ENCODE measurements at places on chromosomes 6 and 20.

GRCh38 chr6:34688956-34689355, 7.6 kb downstream of the ILRUN start:
- DNase-seq = no peak

GRCh38 chr20:9744551-9744950, 94.3 kb downstream of the PAK5 start:
- DNase-seq = no peak

- no peak for DNase-seq
Observed at GRCh38 chr20:371755-372542, 8.6 kb upstream of the TRIB3 start.

DNA sequence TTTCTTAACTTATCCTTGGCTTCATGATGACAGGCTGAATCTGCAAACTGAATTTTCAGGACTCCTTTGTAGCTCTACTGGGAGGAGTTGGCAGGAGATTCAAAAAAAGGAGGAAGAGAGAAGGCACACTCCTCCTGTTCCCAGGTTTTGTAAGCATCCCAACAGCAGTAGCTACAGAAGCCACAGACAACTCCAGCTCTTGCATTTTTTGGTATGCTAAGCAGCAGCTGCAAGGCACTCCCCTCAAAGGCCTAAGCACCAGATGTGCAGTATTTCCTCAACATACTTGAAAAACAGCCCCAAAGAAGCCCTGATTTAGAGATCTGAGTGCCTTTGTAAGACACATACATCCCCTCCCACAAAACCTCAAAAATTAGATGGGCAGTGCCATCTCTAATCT, 328.6 kb upstream of the SYNCRIP start:
- no peak for DNase-seq

DNA sequence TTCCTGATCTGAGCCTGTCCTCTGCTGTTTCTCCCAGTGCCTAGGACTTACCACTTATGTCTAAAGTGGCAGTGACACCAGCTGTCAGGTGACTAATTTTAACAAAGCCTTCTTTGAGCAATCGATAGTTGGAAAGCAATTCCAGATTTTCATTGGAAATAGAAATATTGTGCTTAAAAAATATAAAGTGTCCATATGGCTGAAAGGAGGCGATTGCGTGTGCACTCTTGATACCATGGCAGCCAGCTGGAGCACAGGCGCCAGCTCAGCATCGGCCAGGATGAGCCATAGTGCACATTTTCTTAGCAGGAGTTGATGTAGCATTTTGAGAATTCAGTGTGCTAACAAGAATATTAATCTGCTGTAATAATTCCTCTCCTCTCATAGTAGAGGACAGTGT, 70.0 kb downstream of the LRRC1 start:
- no peak for DNase-seq

- peak; percentile 37 for DNase-seq
Observed at GRCh38 chr6:159693894-159694545, 979 bp upstream of the SOD2 start.

DNA sequence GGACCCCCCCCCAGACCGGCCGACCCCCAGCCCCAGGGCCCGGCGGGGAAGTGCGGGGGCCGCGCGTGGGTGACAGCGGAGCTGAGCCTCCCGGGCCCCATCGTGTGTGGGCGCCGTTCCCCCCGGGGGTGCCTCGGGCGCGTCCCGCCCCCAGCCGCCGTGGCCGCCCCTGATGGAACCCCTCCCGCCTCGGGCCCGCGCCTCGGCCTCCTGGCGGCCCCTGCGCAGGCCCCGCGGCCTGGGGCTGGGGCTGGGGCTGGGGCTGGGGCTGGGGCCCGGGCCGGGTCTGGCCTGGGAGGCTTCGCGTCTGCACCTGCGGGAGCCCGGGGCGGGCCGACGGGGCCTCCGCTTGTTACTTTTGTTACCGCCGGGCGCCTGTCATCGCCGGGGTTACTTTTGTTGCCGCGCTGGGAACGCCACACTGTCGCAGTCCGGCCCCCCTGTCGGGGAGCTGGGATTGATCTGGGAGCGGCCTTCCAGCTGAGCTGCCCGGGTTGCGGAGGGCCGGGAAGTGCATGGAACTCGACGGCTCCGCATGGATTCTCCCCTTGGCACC, 598 bp downstream of the OGFR start:
- DNase-seq = peak; percentile 49

- peak; percentile 3 for DNase-seq
Observed at GRCh38 chr6:170030284-170030815, 260.5 kb downstream of the DLL1 start.

DNA sequence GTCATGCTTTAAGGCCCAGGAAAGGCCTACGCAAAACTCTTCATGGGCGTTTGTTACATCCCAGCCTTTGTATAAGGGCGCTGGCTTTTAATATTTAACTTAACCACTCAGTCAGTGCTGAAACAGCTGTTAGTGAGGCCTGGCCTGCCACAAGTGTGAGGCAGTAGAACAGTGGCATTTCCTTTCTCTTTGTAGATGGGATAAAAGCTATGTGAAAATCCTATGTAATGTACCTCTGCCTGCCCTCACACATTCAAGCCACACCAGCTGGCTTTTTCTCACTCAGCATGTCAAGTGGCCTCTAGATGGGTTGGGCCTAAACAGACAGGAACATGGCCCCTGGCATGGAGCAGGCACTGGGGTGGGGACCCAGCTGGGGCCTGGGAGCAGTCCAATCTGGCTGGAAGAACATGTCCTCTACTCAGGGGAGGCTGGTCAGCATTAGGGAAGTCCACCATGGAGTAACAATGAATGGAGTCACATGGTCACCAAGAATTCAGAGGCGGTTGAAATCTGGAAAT, 20.7 kb downstream of the CGA start:
- no peak for DNase-seq

DNA sequence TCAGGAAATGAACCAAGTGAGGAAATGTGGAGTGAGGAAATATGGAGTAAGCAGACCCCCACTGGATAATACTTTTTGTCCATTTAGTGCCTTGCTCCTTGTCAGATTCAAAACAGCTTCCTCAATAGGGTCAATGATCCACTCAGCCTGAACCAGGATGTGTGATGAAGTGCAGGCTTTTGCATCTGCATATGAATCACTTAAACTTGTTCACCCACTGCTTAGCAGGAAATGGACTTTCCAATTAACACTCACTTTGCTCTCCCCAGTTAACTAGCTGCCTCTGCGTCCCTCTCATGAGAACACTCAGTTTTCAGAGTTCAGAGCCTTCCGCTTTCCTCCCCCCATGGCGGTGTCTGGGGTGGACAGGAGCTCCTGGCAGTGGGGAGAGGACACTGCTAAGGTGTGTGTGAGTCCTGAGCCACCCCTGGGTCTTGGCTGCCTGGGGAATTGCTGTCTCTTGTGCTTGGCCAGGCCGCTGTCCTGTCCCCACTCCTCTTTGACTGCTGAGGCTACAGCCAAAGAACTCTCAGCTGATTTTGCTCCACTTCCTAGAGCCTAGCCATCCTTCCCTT, 621.8 kb downstream of the CDH26 start:
- no peak for DNase-seq

GRCh38 chr6:4522453-4522852, 253.8 kb upstream of the CDYL start:
- no peak for DNase-seq

- no peak for DNase-seq
Observed at GRCh38 chr6:5208471-5208971, 52.2 kb downstream of the LYRM4 start.

GRCh38 chr20:51832276-51832675, 30.0 kb upstream of the SALL4 start:
- no peak for DNase-seq

DNA sequence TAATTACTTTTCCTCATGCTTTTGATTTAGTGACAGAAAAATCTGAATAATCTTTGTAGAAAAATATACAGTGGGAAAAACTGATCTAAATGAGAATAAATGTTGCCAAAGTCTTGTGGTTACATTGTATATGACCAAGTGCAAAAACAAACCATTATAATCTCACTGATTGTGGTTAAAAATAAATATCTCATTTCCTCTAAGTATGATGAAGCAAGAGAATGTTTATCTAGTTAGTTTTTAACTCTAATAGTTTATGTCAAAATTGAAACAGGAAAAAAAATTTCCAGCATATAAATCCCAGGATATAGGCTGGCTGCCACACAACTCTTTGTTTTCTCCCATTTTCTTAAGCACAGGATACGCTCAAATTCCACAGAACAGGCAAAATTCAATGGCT, 392.7 kb upstream of the ID4 start:
- no peak for DNase-seq

GRCh38 chr6:169172456-169172855, 81.2 kb downstream of the THBS2 start:
- no peak for DNase-seq

- no peak for DNase-seq
Observed at GRCh38 chr20:24590178-24590982, 121.0 kb downstream of the SYNDIG1 start.

- DNase-seq = no peak
Observed at GRCh38 chr6:152531659-152532058, 105.5 kb downstream of the SYNE1 start.

DNA sequence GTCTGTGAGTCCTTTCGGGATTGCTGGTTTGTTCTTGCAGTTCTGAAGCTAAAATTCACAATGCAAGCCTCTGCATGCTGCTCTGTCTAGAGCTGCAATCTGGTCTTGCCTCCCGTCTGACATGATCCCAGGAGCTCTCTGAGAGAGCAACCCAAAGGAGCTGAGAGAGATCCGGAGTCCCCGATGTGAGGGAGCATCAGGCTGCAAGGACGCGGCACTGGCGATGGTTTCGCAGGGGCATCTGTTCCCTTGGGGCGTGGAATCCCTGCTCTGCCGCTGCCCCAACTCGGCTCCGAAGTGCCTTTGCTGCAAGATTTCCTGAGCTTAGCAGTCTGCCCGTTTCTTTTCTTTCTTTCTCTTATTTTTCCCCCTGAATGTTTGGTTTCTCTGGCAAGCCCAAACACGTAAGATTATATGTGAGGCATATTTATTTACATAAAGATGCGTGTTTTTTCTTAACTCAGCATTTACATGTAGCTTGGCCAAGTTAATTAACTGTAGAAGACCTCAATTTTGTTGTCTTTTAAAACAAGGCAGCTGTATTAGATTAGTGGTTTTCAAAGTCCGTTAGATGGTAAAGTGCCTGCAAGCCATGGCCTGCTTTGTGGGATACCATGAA, 873.0 kb downstream of the KIF16B start:
- DNase-seq = no peak

GRCh38 chr6:134437376-134437775, 119.5 kb upstream of the SGK1 start:
- peak; percentile 21 for DNase-seq

GRCh38 chr20:20174089-20174835, 121.9 kb downstream of the CFAP61 start:
- DNase-seq = no peak

DNA sequence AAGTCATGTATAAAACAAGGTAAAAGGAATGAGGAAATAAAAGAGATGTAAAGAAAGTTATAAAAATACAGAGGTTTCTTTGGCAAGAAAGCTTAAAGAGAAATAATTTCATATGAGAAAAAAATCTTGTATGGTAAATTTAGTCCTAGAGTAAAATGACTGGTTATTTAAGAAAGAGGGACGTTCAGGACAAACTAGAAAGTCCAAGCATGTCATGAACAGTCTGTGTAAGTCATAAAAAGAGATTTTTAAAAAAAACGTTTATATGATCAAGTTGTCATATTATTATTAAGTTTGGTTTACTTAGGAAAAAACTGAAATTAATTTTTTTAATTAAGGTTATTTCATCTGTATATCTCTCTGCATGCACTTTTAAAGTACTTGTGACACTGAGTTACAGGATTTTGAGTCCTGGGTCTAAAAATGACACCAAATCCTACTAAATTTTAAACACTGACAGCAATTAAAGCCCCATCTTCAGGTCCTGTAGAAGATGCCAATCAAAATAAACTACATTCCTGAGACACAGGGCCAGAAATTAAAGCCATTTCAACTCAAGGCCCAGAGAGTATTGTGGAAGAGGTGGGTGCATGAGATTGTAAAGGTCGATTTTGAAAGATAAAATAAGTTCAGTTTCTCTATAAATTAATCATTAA, 62.4 kb downstream of the AGPAT4 start:
- no peak for DNase-seq

GRCh38 chr6:43796903-43797890, 27.2 kb downstream of the VEGFA start:
- no peak for DNase-seq

DNA sequence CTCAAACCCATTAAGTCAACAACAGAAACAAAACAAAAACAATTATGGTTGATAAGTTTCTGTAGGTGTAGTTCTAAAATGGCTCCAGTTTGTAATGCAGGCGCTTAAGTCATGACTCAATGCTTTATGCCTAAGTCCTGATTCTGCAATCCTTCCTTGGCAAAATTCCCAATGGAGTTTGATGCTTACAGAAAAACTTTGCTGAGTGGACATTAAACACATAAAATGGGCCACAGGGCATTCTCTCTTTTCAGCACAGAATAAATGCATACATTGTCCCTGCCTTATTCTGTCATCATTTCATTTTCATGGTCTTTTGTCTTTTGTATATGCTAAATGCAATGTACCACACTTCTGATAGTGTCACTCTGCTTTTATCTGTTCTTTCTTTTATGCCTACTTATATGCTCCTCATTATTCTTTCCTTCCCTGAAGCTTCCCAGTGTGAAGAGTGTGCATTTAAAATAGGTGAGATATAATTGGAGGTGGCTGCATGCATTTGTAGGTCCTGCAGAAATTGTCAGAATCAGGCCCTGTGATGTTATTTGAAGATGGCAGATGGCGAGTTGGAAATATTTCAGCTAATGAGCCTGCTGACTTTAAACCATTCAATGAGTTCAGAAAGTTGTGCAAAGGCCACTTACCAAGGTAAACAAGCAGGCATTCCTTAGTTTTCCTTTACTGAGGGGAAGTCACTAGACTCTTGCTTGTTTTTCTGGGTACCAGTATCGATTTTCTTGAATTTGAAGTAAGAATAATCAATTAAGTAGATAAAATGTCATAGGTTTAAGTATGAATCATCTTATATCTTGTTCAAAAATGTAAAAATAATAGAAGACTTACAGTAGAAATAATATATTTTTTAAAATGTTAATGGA, 313.1 kb downstream of the TRDN start:
- no peak for DNase-seq

- DNase-seq = peak; percentile 73
Observed at GRCh38 chr6:111973118-111973761, 80.7 kb upstream of the CCN6 start.

GRCh38 chr6:42925248-42925857, 3.9 kb upstream of the CNPY3 start:
- no peak for DNase-seq

GRCh38 chr6:35583893-35584688, 71.4 kb upstream of the TULP1 start:
- peak; percentile 67 for DNase-seq

DNA sequence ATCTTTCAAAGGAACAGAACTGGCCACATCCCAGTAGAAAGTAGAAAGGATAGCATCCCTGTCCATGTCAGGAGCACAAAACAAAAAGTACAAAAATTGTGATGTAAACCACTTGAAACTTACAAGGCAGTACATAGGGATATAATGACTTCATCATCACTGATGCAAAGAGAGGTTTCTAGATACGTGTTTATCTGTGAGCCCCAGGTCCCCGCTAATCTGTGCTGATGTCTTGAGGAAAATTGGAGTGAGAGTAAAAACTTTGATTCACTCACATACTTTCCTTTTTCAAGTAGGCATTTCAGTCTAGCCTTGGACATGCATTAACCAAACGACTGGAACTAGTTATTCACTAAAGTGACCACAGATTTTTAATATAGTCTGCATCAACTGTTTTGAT, 216.7 kb upstream of the QKI start:
- no peak for DNase-seq

GRCh38 chr6:131412960-131413830, 159.8 kb upstream of the ARG1 start:
- no peak for DNase-seq

All from activated T-cell treated with anti-CD3 and anti-CD28 coated beads, Interleukin-2, amount 50 U/mL, for 1 hour (primary cell).